ENCODE measurements at places on chromosomes 2 and 18.

DNA sequence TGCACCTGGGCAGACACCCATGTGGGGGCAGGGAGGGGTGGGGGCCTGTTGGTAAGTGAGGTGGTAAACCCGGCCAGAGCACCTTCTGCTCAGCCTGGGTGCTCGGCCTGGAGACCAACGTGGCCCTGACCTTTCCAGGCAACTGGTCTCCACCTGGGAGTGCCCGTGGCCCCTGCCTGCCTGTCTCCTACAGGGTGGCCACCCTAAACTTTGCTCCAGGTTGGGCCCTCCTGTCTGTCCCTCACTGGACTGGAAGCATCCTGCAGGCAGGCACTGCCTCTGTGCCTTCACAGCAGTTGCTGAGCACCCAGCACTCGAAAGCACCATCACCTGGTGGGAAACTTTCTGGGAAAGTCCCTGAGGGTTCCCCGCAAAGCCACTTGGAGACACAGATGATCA, 171.3 kb downstream of the TWIST2 start:
- DNase-seq: no peak

- no peak for DNase-seq
These were observed 24.5 kb downstream of the CRACDL start for GRCh38 chr2:98911376-98912154.

GRCh38 chr18:75066021-75066880, 142.7 kb downstream of the PTGR3 start:
- no peak for DNase-seq

- no peak for DNase-seq
These were observed 54.0 kb downstream of the EMILIN2 start for GRCh38 chr18:2900684-2901422.

DNA sequence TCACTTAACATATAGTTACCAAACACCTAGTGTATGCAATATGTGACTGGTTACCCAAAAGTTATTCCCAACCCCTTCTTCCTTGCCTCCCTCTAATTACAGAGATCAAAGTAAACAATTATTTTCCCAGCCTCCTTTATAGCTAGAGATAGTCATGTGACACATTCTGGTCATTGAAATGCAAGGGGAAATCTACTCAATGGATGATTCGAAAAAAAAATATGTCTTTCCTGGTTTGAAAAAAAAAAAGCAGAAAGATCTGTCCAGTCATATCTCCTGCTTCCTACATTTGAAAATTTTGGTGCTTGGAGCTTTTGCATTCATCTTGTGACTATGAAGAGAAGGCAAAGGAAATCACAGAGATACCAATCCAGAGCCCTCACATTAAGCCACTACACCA, 27.6 kb upstream of the UGP2 start:
- DNase-seq: no peak

DNA sequence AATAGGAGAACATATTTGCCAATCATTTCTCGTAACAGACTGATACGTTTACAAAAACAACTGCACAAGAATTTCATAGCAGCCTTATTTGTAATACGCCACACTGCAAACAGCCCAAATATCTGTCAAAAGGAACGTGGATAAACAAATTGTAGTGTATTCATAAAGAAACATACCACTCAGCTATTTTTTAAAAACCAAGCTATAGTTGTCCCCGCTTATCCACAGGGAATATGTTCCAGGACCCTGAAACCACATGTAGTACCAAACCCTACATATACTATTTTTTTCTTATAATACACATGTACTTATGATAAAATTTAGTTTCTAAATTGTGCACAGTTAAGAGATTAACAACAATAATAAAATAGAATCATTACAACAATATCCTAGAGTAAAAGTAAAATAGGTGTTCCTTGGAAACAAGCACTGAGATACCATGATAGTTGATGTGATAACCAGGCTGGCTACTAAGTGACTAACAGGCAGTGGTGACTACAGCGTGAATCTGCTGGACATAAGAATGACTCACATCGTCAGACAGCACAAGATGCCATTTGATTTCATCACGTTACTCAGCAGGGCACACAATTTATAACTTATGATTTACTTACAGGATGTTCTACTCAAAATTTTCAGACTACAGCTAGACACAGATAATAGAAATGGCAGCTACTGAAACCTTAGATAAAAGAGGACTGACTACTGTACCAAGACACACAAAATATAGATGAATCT, 367.4 kb downstream of the NCKAP5 start:
- no peak for DNase-seq

- DNase-seq: no peak
These were observed 36.4 kb upstream of the CXCR4 start for GRCh38 chr2:136154384-136154783.

GRCh38 chr2:85342156-85342555, 12.2 kb downstream of the RETSAT start:
- no peak for DNase-seq
